ENCODE measurements at places on chromosomes 7 and 10.

DNA sequence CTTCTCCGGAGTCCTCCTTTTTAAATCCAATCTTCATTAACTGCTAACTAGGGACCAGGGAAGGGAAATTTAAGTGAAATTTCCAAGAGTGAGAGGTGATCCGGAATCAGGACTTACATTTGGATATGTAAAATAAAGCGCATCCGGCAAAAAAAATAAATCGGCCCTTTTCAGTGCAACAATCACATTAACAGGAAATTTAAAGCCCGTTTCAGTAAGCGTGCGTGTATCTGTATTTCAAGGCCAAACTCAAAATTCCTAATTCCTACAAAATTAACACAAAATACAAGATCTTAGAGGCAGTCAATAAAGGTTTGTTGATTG is 771 bp downstream of the DNAJC9 start:
- no peak for DNase-seq

DNA sequence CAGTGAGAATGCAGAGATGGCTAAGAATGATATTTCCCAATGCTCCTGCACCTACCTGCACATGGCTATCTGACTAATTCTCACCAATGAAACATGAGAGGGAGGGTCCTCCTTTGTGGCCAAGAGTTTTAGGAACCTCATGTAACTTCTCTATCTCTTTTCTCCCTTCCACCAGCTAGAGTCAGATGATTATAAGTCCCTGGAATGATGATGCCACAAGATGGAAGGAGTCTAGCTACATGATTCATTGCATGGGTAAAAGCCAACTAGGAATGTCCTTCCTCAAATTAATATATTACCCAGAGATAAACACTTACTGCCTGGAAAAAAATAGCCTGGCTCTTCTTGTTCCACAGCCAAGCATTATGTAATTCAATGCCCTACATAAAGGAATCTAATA is 55.1 kb upstream of the AASS start:
- DNase-seq: no peak

GRCh38 chr10:58586282-58587245 is 73.9 kb downstream of the BICC1 start:
- DNase-seq: no peak

- DNase-seq: no peak
Observed at GRCh38 chr7:95989301-95989700, 216.9 kb downstream of the DYNC1I1 start.

- DNase-seq: no peak
Observed at GRCh38 chr7:124718032-124718766, 47.4 kb downstream of the GPR37 start.

- DNase-seq: no peak
Observed at GRCh38 chr10:132991706-132992432, 49.5 kb upstream of the CFAP46 start.
